ENCODE measurements at places on chromosomes 7 and 10.

GRCh38 chr10:131943021-131943814 lies 38.5 kb downstream of the BNIP3 start:
- no peak for DNase-seq

DNA sequence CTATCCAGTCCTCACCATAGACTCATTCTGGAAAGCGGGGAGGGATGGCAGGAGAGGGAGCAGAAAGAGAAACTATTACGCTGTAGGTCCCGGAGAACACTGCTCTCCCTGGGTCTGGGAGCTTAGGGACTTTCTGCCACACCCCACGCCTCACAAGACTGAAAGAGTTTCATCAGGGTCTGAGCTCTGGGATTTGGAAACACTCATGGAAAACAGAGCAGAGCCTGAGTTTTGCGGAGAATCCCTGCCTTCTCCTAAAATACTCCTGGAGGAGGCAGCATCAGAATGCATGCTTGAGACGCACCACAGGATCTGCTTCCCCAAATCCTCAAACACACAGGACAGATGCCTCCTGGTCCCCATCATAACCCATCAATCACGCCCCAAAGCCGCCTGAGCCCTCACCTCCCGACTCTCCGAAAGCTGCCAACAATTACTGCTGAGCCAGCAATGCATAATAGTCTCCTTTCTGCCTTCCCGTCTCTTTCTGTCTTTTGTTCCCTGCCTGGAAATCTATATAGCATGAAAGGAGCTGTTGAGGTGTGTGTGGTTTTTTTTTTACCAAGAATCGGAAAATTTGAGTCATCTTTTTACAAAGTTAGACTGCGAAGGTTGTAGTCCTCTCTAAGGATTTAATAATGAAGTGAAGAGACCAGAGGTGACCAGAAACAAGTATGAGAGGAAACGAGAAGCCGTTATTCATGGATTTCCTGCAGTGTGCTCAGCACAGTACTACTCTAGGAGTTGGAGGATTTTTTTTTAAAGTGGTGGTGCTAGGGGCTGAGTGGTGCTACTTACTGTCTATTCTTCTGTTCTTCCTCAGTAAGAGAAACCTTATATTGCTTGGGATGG lies 37.7 kb downstream of the ASB13 start:
- DNase-seq = no peak

DNA sequence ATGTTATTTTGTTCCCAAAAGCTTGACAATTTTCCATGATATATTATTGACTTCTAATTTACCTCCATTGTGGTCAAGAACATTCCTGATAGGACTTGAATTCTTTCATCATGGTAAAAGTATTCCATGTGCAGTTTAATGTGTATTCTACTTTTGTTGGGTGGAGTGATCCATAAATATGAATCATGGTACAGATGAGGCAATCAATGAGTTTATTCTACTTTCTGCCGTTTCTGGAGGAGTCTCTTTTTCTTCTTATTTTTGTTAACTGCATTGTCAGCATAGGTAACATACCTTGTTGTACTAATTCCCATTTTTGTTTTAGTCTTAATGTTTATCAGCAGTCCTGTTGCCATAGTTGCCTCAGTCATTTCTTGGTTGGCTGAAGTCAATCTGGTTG lies 69.6 kb downstream of the SHOC2 start:
- DNase-seq = no peak

DNA sequence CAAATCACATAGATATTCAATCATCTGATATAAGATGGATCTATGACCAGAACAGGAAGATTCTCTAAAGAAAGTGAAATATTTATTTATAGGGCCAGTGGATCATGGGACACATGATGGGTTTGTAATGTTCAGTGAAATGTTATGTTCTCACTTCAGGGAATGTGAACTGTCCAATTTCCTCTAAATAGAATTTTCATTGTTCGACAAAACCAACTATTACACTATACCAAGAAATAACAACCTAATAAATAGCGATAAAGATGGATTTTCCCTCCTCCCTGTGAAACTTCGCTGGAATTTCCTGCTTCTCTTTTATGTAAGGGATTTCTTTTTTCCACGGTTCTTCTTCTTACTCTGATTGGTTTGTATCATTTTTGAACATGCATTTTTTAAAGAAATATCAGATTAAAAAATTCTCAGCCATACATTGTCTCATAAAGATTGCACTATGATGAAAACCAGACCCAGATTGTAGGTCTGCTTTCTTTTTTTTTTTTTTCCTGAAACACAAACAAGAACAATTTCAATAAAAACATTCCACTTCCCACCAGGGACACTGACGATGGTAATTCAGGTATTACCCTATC lies 139.8 kb upstream of the ZEB1 start:
- DNase-seq = no peak

DNA sequence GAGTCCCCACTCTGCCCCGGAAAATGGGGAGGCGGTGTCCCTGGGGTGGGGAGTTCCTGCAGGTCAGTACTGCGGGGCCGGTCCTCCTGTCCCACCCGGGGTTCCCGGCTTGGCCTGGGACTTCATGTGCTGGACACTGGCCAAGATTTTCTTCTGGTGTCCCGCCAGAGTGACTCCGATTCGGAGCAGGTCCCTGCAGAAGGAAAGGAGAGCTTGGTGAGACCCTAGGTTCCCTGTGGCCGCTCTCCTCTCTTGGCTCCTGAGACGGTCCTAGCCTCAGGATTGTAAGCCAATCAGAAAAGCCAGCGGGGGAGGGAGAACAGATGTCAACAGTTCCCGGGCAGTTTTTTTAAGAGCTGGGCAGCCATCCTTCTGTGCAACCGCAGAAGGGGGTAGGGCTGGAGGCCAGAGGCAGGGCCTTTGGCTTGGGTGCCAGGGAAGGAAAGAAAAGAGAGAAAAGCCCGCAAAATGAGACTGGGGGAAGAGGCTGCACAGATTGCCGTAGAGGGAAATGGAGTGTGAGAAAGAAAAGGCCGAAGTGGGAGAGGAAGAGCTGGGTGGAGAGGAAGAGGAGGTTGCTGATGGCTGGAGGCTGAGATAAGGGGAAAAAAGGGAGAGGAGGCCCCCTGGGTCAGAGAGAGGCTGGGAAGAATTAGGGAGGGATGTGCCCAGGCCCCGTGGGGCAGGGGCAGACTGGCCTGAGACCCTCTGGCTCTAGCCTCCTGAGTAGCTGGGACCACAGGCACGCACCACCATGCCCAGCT lies 23.7 kb downstream of the EPHB4 start:
- peak; percentile 86 for DNase-seq

DNA sequence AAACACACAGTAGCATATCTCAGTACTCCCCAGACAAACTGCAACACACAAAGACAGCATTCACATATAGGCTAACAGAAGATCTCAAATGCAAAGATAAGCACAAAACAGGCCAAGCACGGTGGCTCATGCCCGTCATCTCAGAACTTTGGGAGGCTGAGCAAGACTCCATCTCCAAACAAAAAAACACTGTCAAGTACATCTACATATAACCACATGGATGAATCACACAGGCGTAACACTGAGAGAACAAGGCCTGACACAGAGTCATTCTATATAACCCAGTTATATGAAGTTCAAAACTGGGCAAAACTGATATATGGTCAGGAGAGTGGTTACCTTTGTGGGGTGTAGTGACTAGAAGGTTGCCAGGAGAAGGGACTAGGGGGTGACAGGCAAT lies 506.4 kb downstream of the KCNMA1 start:
- no peak for DNase-seq

- no peak for DNase-seq
Measured at GRCh38 chr7:139505563-139505962, 17.9 kb upstream of the CLEC2L start.

DNA sequence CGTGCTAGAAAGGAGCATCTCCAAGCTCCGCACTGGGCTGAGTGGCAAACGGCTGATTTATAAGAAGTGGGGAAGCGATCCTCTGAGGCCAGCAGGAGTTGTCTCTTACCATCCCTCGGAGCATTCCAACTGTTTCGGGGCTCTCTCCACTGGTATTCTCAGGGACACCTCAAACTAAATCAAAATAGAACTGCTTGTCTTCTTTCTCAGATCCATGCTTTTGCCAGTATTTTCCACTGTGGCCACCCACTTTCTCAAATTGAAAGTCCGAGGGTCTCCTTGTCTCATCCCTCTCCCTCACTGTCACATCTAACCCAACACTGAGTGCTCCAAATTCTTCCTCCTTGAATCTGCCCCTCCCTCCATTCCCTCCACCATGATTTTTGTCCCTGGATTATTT lies 83.2 kb upstream of the LEP start:
- no peak for DNase-seq

- DNase-seq = no peak
Measured at GRCh38 chr10:97601268-97602215, 12.0 kb downstream of the C10orf62 start.

Data from mucosa of descending colon (tissue), 3 donors.